ENCODE measurements at places on chromosomes 1 and 21.

- no peak for DNase-seq
These were observed 11.9 kb downstream of the HECTD3 start for GRCh38 chr1:44999232-44999631.

DNA sequence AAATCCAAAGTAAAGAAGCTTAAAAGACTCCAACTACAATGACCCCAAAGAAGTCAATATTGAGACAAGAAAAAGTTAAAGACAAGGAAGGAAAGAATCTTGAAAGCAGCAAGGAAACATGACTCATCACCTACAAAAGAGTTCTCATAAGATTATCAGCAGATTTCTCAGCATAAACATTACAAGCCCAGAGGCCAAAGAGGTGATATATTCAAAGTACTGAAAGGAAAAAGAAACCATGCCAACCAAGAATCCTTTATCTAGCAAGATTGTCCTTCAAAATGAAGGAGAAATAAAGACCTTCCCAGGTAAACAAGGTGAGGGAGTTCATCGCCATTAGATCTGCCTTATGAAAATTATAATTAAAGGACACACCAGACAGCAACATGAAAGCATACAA lies 49.8 kb downstream of the CSMD2 start:
- DNase-seq = no peak

DNA sequence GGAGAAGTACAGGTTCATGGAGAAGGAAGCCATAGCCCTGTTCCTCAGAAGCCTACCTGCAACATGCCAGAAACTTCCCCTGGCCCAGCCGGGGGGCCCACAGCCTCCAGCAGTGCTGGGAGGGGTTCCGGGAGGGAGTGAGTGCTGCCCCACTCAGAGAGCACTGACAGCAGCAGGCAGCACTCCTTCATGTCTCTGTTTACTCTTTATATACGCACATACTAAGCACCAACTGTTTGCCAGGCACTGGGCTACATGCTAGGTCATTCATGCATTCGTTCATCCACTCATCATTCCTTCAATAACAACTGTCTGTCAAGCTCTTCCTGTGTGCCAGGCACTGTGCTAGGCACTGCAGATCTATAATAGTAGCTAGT lies 120.6 kb downstream of the TRABD2B start:
- no peak for DNase-seq

- DNase-seq = no peak
These were observed 127.2 kb downstream of the FOXD2 start for GRCh38 chr1:47565092-47565491.

- no peak for DNase-seq
These were observed 42.7 kb downstream of the TAS1R2 start for GRCh38 chr1:18816808-18817207.

DNA sequence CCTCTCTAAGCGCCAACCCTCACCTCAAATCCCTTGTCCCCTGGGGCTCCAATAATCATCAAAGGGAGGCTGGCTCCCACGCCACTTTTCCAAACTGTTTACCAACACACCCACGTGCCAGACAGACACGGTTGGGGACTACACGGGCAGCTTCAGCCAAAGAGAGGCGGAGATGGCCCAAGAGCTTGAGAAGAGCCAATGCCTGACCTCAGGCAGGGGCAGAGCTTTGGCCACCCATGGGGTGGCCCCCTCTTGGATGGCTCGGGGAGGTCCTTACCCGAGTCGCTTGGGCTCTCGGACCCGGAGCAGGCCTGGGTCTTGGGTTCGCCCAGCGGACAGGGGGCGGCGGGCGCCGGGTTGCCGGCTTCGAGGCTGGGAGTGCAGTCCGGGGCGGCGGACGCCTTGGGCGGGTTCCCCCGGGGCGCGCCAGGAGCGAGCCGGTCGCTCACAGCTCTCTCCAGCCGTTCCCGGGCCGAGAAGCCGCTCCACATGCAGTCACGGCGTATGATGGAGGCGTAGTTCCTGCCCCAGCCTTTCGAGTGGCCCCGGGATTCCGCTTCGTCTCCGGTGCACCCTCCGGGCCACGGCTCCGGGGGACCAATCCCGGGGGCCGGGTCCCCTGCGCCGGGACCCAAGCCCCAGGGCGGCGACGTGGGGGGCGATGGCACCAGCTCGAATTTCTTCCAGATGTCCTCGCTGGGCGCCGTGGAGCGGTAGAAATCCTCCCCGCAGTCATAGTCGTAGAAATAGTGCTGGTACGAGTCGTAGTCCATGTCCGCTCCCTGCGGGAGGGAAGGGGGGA lies 854 bp downstream of the MYCL start:
- peak; percentile 48 for DNase-seq

DNA sequence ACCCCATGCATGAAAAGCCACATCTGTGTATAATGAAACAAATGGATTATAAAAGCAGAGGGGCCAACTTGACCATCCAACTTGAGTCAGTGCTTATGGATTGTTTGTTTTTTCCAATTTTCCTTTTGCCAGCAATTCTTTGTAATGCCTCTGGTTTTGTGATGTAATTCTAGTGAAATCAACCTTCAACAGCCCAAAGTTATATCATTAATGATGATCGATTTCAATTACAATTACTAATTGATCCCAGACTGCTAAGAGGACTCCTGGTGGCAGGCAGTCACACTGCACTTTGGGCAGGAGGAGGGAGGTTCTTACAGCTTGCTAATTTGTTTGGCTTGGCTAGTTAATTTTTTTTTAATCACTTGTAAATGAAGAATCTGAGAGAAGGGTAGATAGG lies 552.3 kb downstream of the NUF2 start:
- no peak for DNase-seq

GRCh38 chr1:157252473-157252872 lies 114.3 kb upstream of the ETV3 start:
- DNase-seq = no peak

DNA sequence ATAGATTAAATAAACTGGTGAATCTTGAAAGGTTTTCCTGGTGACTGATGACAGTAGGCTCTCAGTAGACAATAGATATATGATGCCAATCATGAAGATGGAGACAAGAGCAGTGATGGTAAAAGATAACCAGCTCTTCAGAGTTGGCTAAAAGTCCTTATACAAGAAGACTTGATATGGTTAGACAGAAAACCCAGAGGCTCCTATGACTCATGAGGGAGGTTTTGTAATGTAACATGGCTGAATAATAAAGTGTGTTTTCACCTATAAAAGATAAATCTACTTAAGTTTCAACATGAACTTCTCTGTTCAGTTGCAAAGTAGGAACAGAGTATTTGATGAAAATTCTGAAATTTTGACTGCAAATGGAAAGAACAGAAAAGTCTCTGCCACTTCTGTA lies 12.7 kb upstream of the CRNN start:
- no peak for DNase-seq

DNA sequence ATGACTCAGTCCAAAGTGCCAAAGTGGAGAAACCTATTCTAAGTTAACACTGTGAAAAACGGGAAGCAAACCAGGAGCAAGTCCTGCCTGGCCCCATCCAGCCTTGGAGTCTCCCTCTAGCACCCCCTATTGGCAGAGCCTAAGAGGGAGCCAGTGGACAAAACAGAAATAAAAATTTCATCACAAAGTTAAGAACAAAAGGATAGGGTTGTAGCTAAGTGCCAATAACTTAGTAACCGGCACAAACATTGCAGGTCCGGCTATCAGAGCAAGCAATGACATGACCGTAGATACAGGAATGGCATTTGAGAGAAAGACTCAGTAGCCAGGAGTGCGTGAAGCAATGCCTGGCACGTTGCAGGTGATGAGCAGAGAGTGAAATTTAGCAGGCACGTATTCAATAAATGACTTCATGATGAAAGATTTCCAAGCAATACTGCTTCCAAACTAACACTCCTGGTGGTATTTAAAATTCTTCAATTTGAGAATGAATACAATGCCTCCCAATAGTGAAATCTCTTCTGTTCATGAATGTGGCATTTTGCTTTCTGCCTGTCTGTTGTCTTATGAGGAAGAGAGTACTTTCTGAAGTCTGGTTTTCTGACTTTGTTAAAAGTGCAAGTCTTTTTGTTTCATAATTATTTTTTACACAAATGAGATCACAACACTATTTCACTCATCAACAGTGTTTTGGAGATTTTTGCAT lies 391.0 kb downstream of the OMA1 start:
- peak; percentile 38 for DNase-seq

DNA sequence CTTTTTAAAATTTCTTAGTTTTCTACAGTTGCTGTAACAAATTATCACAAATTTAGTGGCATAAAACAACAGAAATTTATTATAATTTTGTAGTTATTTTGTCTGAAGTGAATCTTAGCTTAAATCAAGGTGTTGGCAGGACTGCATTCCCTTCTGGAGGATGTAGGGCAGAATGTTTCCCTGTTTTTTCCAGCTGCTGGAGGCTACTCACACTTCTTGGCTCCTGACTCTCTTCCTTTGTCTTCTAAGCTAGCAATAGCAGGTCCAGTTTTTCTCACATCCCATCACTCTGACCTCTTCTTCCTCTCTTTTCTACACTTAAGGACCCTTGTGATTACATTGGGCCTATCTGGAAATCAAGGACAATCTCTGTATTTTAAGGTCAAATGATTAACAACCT lies 84.1 kb downstream of the PKN2 start:
- DNase-seq = no peak

GRCh38 chr1:111253876-111254275 lies 26.4 kb downstream of the CHI3L2 start:
- no peak for DNase-seq

- DNase-seq = no peak
These were observed 28.4 kb upstream of the NLRP3 start for GRCh38 chr1:247387565-247387964.

DNA sequence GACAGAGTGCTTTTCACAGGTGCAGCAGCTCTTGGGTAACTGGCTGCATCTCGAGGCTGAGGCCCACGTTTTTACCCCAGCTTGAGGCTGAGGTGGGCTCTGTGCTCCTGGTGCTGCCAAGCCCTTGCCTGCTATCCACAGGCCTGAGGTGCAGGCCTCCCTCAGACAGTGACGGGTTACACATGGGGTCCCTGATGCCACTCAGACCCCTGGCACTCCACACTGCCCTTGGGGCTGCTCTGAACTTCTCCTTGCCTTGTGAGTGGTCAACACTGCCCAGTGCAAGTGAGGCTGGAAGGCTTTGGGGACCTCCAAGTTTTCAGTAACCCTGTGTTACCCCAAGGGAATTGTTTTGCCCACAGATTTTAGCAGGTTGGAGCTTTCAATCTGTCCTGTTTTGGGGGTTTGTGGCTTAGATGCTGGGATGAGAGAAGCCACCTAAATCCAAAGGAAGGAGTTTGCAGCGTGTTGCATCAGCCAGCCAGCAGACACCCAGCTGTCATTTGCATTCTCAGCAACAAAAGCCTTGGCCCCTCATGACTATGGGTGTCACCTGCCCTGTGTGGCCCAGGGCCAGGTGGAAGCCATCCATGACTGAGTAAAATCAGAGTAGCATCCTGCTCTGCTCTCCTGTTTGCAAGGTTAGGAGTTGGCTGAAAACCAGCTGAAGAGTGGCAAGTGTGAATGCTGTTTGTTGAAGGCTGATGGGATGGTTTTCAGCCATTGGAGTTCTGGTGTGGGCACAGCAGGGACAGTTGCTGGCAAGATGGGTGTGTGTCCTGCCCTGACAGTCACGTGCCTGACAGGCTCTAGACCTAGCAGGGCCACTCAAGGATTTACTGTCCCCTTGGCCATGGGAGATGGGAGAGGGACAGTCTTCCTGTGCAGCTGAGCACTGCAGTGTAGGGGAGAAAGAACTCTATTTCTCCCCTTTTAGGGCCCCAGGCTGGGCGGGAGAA lies 3.2 kb downstream of the RNF187 start:
- DNase-seq = peak; percentile 93

DNA sequence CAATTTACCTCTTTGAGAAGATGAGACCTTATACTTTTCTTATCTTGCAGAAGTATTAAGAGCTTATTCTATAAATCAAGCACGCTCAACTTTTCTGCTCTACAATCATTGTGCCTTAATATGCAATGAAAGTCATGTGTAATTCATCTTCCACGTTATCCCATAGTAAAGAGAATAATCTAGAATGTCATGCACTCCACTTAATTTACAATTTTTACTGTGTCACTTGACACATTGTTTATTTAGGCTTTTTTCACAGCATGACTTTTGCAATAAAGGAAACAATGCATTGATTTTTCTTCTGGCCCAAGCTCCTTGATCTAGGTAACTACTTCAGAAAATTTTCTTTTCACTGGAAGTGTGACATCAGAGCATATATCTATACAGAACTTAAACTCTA lies 290.9 kb downstream of the HHIPL2 start:
- no peak for DNase-seq

DNA sequence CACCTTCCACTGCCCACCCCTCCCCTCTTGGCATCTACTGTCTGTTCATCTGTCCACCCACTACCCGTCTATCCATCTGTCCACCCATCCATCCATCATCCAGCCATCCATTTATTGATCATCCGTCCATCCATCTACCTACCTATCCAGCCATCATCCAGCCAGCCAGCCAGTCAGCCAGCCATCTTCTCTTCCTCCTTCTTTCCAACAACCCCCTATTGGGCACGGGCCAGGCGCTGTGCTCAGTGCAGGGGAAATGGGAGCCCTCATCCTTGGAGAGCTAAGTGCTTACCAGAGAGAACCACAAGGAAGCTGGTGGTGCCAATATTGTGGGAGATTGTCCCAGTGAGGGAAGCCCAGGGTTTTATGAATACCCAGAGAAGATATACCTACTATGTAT lies 51.7 kb upstream of the TMEM51 start:
- no peak for DNase-seq

- no peak for DNase-seq
These were observed 946.7 kb upstream of the B3GALT2 start for GRCh38 chr1:194133152-194133551.

- no peak for DNase-seq
These were observed 37.2 kb upstream of the NPL start for GRCh38 chr1:182752077-182752988.

DNA sequence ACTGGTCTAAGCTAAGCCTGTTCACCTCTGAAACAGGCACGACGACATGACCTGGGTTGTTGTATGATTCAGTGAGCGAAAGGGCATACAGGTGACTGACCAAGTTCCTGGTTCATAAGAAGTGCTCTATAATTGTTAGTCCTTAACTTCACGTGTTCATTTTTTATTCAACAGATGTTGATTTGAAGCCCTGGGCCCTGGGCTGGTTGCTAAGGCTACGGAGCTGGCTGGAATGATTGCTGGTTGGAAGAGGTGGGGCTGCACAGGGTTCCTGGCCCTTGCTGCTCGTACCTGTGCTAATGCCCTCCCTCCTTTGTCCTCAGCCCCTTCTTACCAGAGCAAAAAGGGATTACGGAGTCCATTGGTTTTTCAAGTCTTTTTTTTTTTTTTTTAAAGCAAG lies 111.3 kb upstream of the CSF3R start:
- DNase-seq = no peak

- DNase-seq = no peak
These were observed 11.1 kb downstream of the PDZK1 start for GRCh38 chr1:145695821-145696629.

Measured in RPMI8226 (cell line).